ENCODE measurements at places on chromosomes 2 and 18.

- DNase-seq: no peak
These were observed 39.4 kb downstream of the SLC8A1 start for GRCh38 chr2:40412456-40412855.

DNA sequence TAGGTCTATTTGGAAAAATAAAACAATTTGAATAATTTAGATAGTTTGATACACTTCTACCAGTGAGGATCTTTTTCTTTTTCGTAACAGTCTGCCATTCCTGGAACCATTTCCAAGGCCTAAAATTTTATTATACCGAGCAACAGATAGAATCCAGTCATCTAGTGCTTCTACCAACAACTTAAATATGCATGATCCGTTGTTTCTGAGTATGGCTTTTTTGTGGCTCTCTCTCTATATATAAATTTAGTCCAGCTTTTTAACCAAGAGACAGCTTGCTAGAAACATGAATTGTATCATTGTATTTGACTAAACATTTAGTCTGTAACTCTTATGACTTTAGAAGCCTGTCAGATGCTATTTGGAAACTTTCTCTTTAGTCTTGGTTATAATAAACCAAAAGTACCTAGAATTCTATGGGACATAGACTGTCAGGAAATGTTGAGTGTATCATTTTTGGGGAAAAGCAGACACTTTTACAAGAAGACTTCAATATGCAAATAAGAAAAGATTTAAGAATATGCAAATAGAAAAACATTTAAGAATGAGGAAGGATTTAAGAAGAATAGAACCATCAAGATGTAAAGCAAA lies 161.4 kb downstream of the ZEB2 start:
- DNase-seq: no peak

GRCh38 chr2:165294912-165295311 lies 55.7 kb downstream of the SCN2A start:
- no peak for DNase-seq

GRCh38 chr18:23306822-23307221 lies 146.3 kb upstream of the RIOK3 start:
- no peak for DNase-seq

GRCh38 chr2:11370377-11371091 lies 26.1 kb upstream of the ROCK2 start:
- DNase-seq: no peak

GRCh38 chr2:43367012-43367782 lies 140.8 kb upstream of the ZFP36L2 start:
- no peak for DNase-seq

DNA sequence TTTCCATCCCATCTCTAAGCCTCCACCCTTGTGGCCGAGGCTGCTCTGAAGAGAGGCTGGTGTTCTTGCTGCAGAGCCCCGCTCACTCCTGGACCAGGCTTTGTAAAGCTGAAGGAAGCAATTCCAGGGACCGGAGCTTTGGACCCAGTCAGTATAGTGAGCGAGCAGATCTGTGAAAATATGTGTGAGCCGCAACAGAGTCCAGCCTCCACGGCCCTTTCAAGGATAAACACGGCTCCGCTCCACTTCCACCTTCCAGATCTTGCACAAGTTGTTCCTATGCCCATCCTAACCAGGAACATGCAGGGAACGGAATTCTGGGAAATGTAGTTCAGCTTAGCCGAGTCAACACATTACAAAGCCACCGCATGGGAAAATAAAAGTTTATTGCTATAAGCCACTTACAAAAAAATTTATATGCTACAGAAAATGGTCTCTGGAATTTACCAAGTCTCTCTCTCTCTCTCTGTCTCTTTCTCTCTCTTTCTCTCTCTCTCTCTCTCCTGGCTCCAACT lies 151.7 kb upstream of the ZNF521 start:
- DNase-seq: no peak

GRCh38 chr2:30255466-30256408 lies 24.4 kb downstream of the LBH start:
- DNase-seq: no peak

DNA sequence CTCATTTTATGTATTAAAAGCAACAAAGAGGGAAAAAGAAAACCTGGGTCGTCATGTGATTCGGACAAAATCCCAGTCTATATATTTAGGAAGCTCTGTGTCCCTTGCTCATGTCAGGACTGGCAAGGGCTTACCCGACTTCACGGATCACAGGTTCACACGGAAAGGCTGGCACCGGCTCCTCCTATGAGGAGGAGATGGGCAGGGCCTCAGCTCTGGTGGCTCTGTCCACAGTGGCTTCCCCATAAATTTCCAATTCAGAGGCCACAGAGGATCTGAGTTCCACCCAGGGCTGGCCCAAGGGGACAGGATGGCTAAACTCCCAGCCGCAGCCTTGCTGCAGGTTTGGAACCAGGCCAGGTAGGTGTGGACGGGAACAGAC lies 186.8 kb downstream of the BCL2 start:
- DNase-seq: no peak

DNA sequence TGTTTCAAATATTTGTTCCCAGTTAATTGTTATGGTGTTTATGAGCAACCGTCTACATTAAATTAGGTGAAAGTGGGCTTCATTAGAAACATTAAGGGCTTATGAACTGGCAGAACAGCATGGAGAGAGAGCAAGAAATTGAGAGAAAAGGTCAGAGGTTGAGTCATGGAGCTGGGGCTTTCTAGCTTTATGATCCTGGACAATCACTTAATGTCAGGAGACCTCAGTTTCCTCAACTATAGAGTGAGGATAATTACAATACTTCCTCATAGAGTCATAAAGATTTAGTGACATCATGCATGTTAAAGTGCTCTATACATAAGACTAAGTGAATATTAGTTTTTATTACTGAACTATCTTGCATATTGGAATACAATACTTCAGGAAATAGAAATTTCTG lies 83.9 kb downstream of the PLCL1 start:
- DNase-seq: no peak

- DNase-seq: peak; percentile 30
These were observed 112.3 kb downstream of the MEP1B start for GRCh38 chr18:32301976-32302743.

- DNase-seq: no peak
These were observed 2.3 kb downstream of the HOXD11 start for GRCh38 chr2:176109192-176109901.

DNA sequence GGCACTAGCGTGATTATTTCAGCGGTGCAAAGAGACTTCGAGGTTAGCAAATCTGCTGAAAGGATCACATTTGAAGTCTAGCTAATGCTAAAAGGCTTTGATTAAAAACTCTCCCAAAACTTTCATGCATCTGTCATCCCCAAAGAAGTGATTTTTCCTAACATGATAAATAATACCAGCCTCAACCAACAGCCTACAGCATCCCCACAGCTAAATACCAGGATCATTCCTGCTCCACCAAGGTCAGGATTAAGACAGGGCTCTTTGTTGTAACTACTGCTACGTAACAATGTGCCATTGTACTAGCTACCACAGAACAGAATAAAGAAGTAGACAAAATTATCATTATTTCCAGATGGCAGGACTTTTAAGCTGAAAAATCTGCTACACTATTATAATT lies 1.6 kb downstream of the OR6B3 start:
- DNase-seq: no peak

DNA sequence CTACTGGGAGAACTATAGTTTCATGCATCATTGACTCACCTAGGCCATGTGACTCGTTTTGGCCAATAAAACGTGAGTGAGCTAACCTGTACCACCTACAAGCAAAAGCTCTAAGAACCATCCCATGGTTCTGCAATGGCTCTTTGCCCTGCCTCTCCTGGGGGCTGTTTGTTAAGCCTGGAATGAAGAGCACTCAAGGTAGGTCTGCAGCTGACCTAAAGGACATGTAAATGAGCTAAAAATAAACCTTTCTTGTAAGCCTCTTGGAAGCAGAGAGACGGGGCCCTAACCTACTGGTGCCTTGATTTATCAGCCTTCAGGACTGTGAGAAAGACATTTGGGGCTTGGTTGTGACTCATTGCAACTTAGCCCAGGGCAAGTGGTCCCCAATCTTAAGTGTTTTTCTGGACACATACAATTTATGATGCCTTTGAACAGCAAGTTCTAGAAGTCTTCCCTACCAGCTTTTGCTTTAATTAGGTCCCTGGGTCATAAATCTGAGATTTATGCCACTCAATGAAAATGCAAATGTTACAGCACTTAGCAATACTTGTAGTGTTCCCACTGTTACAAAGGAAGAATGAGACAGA lies 107.4 kb downstream of the OSBPL6 start:
- DNase-seq: no peak

DNA sequence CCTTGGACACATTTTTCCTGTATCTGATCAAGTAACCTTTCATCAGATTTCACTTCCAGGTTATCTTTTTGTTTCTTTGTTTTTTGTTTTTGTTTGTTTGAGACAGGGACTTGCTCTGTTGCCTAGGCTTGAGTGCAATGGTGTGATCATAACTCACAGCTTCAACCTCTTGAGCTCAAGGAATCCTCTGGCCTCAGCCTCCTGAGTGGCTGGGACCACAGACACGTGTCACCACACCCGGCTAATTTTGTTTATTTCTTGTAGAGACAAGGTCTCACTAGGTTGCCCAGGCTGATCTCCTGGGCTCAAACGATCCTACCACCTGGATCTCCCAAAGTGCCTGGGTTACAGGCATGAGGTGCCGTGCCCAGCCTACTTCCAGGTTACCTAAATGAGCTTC lies 124.9 kb downstream of the L3MBTL4 start:
- DNase-seq: no peak

GRCh38 chr2:234843411-234843810 lies 108.4 kb upstream of the SH3BP4 start:
- no peak for DNase-seq

- DNase-seq: no peak
These were observed 27.4 kb upstream of the CATIP start for GRCh38 chr2:218329027-218329825.

- DNase-seq: no peak
These were observed 477.5 kb downstream of the SLC4A3 start for GRCh38 chr2:220104871-220105351.

- peak; percentile 70 for DNase-seq
These were observed 15.2 kb upstream of the PLEKHM3 start for GRCh38 chr2:208040199-208041171.

DNA sequence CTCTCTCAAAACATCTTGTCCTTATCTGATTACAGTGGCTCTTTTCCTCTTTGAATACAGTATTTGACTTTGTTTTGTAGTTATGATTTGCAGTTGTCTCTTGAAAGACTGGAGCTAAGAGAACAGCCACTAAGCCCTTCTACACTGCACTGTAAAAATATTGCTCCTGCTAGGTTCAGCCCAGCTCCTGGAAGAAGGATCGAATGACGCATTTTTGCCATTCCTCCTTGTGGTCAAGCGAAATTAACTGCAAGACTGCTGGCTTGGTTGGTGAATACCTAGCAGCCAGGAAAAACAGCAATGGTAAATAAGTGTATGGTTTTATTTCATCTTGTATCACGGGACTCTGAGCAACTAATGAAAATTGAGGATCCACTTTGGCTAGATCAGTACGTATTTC lies 407.8 kb upstream of the CDH2 start:
- DNase-seq: no peak

GRCh38 chr2:16149349-16150243 lies 209.2 kb downstream of the MYCN start:
- no peak for DNase-seq

- no peak for DNase-seq
These were observed 161.1 kb downstream of the EN1 start for GRCh38 chr2:118686346-118686745.

DNA sequence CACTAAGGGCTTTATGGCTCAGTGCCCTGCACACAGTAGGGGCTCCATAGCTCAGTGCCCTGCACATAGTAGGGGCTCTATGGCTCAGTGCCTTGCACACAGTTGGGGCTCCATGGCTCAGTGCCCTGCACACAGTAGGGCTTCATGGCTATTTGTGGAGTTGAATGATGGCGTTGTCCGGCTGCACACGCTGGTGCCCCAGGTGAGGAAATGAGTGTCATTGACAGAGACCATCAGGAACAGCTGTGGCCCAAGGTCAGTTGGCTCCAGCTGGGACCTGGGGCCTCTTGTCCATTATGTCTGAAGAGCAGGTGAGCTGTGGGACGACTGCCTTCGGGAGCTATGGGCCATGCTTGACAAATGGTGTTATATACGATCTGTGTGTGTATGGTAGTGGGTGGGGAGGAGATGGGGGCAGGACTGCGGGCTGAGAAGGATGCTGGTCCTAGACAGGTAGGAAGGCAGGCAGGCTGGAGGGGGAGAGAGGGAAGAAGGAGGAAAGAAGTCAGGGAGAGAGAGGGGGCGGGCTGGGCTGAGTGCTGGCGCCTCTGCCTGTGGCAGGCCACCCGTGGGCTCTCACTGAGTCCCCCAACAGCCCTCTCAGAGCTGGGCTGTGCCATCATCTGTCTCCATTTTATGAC lies 130.6 kb downstream of the CLIP4 start:
- DNase-seq: no peak

GRCh38 chr18:32326450-32327308 lies 136.8 kb downstream of the MEP1B start:
- DNase-seq: no peak

- no peak for DNase-seq
These were observed 77.5 kb downstream of the ACSL3 start for GRCh38 chr2:222938327-222938726.

DNA sequence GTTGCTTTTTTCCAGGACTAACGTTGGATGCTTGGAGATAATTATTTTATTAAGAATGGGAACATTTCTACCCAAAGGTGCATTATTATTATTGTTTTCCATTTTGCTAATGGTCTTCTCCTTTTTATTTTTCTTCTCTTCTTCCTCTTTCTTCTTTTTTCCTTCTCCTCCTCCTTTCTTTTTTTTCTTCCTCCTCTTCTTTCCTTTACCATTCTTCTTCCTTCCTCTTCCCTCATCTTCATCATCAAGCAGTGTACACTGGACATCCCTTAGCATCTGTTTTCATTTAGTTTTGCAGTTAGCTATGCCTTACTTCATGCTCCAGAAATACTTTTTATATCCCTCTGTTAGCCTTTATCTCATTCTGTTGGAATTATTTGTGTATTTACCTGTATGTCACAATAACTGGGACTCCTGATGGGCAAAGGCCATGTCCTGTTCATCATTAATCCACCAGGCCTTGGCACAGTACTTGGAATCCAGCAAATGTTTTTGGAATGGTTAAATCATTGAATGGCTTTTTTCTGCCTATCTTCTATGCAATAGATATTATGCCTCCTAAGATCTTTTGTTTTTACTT lies 162.7 kb downstream of the CAMKMT start:
- no peak for DNase-seq

GRCh38 chr18:63148449-63149301 lies 170.9 kb downstream of the BCL2 start:
- DNase-seq: peak; percentile 49

GRCh38 chr18:23887493-23887892 lies 127.1 kb upstream of the TTC39C start:
- no peak for DNase-seq

DNA sequence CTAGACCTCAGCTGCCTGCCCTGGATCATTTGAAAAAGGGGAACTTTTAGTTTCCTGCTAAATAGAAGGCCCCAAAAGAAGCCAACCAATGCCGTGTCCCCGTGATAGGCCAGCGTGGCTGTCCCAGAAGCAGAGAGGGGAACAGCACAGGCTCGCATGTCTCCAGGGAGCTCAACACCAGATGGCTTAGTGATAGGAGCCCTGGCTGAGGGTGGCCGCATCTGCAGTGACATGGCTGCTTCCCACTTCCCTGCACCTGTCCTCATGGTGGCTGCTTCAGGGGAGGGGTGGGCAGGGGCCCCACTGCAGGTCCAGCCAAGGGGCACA lies 79.6 kb downstream of the MBP start:
- no peak for DNase-seq

Data from NCI-H460 (cell line).